CD14-positive monocyte (primary cell): ENCODE measurements at places on chromosomes 2 and 18. TPM values are rescaled to one million over a fixed set of nuclear protein-coding genes. Genes with fewer than 3 reads are reported as not detected.

- no peak for DNase-seq
These were observed 38.7 kb downstream of the INPP4A start for GRCh38 chr2:98483257-98483861.

GRCh38 chr2:27716301-27717069 lies 52.8 kb downstream of the SLC4A1AP start:
- DNase-seq: no peak

- no peak for DNase-seq
These were observed 33.4 kb downstream of the COL4A4 start for GRCh38 chr2:227130636-227131035.

DNA sequence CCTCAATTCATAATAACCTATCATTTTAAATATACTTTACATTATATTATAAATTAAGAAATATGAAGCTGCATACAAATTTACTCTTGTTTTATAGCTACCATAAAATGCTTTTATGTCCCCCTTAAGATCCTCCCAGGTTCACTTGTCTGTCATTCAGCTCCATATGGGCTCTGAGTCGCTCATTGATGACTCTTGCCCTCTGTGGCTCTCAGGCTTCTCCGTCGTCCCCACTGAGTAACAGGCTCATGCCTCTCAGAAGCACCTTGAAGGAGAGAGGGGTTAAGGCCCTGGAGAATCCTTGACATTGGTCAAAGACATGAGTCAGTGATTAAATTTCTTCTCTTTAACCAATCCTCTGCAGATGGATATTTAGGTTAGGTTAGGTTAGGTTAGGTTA lies 6.2 kb upstream of the MCM6 start:
- DNase-seq: no peak

- DNase-seq: no peak
These were observed 18.8 kb upstream of the RPRD1A start for GRCh38 chr18:36086186-36086585.

DNA sequence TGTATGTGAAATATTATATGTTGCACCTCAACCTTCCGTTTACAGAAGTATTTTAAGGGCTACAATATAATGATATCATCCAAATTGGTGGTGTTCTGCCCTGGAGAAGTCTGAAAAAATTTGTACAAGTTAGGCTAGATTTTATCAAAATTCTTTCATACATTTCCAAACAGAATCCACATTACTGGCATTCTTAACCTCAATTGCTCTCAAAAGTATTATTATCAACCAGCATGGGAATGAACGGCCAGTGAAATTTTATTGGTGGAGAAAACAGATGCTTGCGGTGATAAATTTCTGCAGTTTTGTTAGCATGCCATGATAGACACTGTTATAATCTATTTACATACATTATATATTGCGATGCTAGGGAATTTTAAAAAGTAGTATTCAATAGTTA lies 88.3 kb upstream of the TFPI start:
- DNase-seq: no peak

DNA sequence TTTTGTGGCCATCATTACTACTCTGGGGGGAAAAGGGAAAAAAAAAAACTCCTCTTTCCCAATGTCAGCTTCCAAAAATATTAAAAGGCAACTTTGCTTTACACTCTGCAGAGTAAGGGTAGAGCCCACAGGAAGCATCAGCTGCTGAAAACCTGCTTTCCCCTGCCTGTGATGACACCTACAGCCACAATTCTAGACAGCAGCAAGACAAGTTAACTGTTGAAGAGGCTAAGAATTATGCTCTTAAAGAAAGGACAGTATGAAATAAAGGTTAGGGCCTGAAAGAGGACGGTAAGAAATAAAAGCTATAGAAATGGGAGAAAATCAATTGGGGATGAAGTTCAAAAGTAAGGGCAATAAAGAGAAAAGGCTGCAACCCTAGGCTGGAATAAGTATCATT lies 3.0 kb downstream of the PDE11A start:
- no peak for DNase-seq

DNA sequence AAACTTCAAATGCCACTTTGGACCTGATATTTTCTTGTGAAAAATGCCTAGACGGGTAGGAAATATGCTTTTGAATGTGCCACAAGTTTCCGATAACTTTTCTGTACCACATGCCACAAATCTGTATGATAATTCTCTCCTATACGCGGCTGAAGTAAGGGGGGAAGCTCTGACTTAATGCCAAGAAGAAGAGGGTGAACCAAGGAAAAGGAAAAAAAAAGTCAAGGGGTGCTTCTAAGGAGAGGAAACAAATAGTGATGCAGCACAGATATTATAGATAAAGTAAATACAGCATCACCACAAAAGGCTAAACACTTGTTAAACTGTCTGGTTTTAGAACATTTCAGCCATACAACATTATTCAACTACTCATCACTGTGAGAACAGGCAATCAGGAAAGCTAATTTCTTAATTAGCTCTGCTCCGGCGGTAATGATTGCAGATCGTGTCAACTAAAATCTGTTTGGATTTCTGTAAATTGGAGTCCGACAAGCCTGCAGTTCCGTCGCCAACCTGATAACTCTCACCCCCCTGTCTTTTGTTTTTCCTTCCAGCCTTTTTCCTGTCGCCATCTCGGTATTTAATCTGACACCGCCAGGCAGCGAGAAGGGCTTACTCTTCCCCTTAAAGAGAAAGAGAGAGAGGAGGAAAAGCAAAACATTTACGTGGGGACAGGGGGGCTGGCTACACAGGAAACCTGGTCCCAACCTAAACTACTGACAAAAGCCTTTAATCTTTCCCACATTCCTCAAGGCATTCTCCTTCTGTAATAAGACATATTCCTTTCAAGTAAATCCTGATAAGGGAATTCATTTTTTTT lies 67.5 kb downstream of the ZEB2 start:
- no peak for DNase-seq

DNA sequence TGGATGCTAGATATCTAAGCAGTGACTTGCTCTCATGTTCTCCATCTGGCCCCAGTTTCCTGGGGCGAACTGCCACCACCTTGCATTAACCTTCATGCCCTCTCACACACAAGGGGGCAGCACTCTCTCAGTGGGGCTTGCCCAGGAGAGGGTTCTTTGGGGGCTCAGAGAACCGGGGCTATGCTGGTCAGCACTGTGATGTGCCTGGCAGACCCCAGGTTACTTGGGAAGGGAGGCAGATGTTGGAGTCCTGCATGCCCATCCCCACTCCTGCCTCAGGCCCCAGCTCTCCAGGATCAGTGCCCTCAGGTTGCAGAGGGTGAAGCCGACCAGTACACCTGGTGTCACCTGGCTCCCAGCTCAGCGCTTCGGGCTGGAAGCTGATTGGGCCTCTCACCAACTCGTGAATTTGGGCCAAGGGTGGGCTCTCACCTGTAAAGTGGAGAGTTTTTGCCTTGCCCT lies 396.2 kb upstream of the HS6ST1 start:
- DNase-seq: no peak

- no peak for DNase-seq
These were observed 119.1 kb upstream of the PELI1 start for GRCh38 chr2:64263315-64263714.

Gene FBXO15
- polyA plus RNA-seq: not detected

Gene ZNF519
- 0.23 and 1.7 TPM in 2 replicates for polyA plus RNA-seq

Gene GALR1
- polyA plus RNA-seq: not detected
